ENCODE measurements at places on chromosomes 7 and 10. TPM values are rescaled to one million over a fixed set of nuclear protein-coding genes. Genes with fewer than 3 reads are reported as not detected.

FAM20C gene
- total RNA-seq, result 0.66 TPM

C10orf62 gene
- total RNA-seq, result not detected

ANLN gene
- 0.47 TPM for total RNA-seq

EIF3A gene
- total RNA-seq, result 93.6 TPM

NXPH1 gene
- total RNA-seq, result not detected

SLC29A4 gene
- 0.16 TPM for total RNA-seq

TACC2 gene
- not detected for total RNA-seq

LIPF gene
- total RNA-seq, result not detected

PRSS2 gene
- not detected for total RNA-seq

BNIP3 gene
- 42.1 TPM for total RNA-seq

SRRM3 gene
- not detected for total RNA-seq

ADARB2 gene
- total RNA-seq, result not detected

USP6NL gene
- total RNA-seq, result 6.9 TPM

GRM3 gene
- not detected for total RNA-seq

HMX3 gene
- not detected for total RNA-seq

LRCH4 gene
- total RNA-seq, result 454 TPM

MBL2 gene
- total RNA-seq, result not detected

IL2RA gene
- 1.4 TPM for total RNA-seq

CAMK1D gene
- 18.5 TPM for total RNA-seq

C10orf71 gene
- not detected for total RNA-seq

CHRM2 gene
- not detected for total RNA-seq

AKR1C4 gene
- not detected for total RNA-seq

ADCY1 gene
- not detected for total RNA-seq

FZD8 gene
- 0.60 TPM for total RNA-seq

NEBL gene
- total RNA-seq, result not detected

CTAGE8 gene
- total RNA-seq, result 1.3 TPM

AHR gene
- total RNA-seq, result 14.2 TPM

CLRN3 gene
- total RNA-seq, result not detected

CCDC3 gene
- total RNA-seq, result not detected

TSPAN12 gene
- not detected for total RNA-seq

CCDC7 gene
- 94.5 TPM for total RNA-seq

GIMAP2 gene
- total RNA-seq, result 231 TPM

STOX1 gene
- total RNA-seq, result 0.47 TPM

FAM25G gene
- total RNA-seq, result not detected

SPDYE1 gene
- total RNA-seq, result not detected
